ENCODE measurements at places on chromosomes 7 and 10. TPM values are rescaled to one million over a fixed set of nuclear protein-coding genes. Genes with fewer than 3 reads are reported as not detected.

SPRN gene
- total RNA-seq: 0.39 TPM

RBP3 gene
- not detected for total RNA-seq

SNCG gene
- total RNA-seq: 13.6 TPM

NEUROD6 gene
- not detected for total RNA-seq

ERCC6 gene
- 6.1 TPM for total RNA-seq

PRLHR gene
- not detected for total RNA-seq

SOSTDC1 gene
- total RNA-seq: not detected

OR2A42 gene
- not detected for total RNA-seq

MICU1 gene
- total RNA-seq: 52.4 TPM

EFCAB10 gene
- 3.0 TPM for total RNA-seq

TSPAN33 gene
- total RNA-seq: 6.2 TPM

KNDC1 gene
- total RNA-seq: 0.74 TPM

VENTX gene
- 0.02 TPM for total RNA-seq

UNC5B gene
- total RNA-seq: 3.1 TPM

ANKRD61 gene
- 0.72 TPM for total RNA-seq
